ENCODE measurements at places on chromosomes 2 and 18.

- DNase-seq: peak; percentile 75
Measured at GRCh38 chr2:220277445-220277975, 650.1 kb downstream of the SLC4A3 start.

DNA sequence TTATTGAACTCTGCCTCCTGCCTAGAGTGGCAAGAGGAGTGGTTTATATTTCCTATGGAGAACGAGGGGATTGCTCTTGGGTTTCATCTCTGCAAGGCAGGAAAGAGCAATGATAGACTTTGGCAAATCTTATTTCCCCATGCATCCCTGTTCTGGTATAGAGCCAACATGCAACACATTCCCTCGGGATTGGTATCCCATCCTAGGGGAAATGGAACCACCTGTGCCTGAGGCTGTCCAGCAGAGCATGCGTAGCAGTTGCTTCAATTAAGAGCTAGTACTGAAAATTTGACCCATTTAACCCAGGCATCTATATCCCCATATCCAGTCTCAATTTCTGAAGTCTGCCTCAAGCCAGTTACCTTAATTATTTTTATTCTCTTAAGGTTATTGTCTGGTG, 205.3 kb downstream of the KCNS3 start:
- no peak for DNase-seq

DNA sequence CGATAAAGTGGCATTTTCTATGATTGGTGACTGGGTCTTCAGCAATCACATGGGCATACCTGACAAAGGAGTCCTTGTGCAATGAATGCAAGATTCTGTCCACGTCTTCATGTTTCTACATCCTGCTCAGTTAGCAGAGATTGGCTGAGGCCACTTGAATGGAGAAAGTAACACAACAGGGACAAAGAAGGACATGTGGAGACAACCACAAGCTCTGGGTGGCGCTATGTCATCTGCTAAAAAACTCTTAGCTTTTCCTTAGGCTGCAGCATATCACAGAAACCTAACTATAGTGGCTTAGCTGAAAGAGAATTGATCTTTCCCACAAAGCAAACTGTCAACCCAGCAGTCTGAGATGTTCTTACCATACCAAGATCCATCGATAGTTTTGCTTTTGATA, 1109.7 kb downstream of the SOCS6 start:
- no peak for DNase-seq

DNA sequence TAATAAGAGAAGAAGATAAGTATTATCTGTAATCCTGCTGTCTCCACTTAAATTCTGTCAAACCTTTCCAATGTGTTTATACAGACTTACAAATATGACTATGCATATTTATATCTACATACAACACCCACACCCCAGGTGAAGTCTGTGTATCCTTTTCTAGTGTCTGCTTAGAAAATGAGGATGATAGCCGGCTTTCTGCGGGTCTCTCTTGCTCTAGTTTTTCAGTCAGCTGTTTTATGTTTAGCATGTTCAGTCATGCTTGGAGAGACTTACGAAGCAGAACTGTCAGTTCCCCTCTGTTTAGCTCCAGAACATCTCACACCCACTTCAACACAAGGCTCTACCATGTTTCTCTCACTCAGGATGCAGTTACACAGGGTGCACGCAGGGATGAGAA, 137.3 kb upstream of the NFATC1 start:
- DNase-seq: no peak

DNA sequence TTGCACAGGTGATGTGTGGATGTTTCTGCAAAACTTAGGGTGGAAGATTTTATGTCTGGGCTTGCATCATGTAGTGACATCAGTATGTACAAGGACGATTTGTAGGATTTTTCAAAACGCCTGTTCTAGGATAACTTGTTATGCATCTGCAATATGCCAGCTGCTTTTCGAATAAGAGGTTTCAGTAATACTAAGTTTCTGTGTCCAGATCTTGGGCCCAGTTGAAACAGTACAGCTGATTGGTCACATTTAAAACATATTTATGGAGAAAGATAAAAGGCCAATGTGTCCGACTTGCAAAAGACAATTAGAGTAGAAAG, 1.2 kb downstream of the PTPN4 start:
- peak; percentile 24 for DNase-seq

GRCh38 chr2:1635823-1636222, 108.5 kb downstream of the PXDN start:
- no peak for DNase-seq

- DNase-seq: peak; percentile 36
Measured at GRCh38 chr2:86453836-86454235, 12.7 kb downstream of the KDM3A start.

DNA sequence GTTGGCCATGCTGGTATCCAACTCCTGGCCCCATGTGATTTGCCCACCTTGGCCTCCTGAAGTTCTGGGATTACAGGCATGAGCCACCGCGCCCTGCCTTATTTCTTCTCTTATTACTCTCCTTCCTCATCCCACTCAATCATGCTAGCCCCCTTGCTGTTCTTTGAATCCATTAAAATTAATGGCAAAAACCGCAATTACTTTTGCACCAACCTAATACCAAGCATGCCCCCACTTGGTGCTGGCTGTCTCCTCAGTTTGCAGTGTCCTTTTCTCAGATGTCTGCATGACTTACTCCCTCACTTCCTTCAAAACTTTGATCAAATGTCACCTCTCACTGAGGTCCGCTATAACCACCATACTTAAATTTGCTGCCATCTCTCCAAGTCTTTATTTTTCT, 34.6 kb downstream of the DYTN start:
- DNase-seq: no peak

DNA sequence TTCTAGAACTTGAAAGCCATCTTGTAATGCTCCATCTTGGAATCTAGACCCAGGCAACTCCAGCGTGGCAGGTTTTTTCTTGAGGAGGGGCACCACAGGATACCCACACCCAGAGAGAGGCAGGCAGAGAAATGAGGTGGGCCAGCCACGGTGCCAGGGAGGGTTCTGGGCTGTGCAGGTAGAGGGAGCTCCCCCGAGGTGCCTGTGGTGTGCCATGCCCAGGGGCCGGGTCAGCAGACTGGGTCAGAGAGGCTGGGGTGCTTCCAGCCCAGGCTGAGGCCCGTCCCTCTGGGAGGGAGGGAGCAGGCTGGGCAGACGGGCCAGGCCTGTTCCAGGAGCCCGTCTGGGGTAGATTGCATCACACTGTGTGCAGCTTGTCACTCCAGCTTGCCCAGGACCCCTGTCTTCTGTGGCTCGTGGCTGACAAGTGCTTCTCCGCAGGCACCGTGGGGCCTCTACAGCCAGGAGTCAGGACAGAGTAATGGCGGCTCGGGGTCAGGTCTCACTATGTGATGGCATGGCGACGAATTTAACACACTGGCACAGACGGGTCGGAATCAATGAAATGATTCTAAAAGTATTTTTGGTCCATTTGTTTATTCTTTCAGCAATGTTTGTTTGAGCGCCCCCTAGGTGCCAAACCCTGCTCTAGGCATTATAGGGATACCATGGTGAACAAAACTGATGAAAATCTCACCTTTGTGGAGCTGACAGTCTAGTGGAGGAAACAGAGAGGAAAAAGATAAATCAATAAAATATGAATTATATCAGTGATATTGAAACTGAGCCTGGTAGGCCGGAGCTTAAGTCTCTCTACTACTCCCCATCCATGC, 144.0 kb downstream of the ACOXL start:
- DNase-seq: no peak

DNA sequence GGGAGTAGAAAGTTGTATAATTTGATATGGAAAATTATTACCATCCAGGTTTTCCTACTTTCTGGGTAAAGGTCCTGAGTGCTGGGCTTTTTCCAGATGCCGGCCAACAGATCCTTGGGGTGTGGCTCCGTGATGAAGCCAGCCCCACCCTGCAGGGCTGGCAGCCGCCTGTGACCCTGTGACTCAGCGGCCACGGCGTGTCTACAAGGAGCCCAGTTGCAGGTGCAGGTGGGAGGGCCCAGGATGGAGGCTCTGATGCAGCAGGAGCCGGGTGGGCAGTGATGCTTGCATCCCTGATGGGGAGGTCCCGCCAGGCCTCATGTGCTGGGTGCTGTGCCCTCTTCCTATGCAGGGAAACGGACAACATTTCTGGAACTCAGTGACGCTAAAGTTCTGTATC, 96.0 kb upstream of the ALKAL2 start:
- DNase-seq: no peak

- DNase-seq: no peak
Measured at GRCh38 chr18:39802648-39803229, 2152.3 kb upstream of the PIK3C3 start.

GRCh38 chr2:105934467-105934866, 189.8 kb downstream of the NCK2 start:
- DNase-seq: no peak

DNA sequence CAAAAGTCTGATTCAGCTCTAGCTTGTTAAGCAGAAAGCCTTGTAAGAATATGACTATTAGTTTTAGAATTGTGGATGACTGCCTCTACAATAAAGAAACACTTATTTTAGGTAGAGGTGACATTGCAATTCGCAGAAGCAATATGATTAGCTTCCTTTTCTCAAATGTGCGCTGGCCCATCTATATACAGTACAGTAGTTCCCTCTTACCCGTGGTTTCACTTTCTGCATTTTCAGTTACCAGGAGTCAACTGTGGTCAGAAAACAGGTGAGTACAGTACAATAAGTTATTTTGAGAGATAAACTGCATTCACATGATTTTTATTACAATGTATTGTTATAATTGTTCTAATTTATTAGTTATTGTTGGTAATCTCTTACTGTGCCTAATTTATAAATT, 405.1 kb downstream of the GPD2 start:
- no peak for DNase-seq

- no peak for DNase-seq
Measured at GRCh38 chr2:118176601-118177000, 88.3 kb downstream of the INSIG2 start.

- peak; percentile 78 for DNase-seq
Measured at GRCh38 chr2:151999053-151999452, 99.8 kb downstream of the CACNB4 start.

GRCh38 chr2:46964835-46965560, 49.4 kb upstream of the MCFD2 start:
- DNase-seq: peak; percentile 43

DNA sequence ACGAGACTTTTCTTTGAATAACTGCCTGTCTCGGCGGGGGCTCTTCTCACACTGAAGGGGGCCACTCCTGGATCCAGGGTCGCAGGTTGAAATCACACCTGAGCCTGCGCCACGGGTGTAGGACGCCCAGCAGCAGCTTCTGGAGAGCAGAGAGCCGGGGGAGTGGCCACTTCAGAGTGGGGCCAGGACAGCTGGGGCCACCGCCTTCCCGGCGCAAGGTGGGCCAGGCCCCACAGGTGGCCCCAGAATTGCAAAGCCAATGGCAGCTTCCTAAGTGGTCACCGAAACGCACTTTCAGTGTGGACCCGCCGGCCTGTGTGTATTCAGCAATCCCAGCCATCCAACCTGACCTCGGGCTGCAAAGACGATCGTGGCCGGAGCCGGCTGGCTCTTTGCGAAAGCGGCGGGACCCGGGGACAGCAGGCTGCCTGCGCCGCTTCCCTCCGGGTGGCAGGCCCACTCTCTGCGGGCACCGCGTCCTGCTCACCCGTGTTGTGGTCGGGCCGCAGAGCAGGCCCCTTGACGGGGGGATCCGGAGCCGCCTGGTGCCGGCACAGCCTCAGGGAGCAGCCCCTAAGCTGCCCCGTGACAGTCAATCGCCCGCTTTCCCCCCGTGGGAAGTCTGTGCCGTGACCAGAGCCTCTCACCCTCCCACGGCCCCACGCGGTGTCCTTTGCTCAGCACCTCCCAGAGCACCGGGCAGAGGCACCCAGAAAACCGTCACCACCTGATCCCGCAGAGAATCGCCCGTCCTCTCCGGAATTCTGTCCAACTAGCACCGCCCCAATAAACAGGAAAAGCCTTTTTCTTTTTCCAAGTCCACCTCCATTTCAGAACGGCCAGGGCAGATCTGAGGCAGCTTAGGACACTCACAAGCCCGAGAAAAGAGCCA, 144.7 kb downstream of the ZNF516 start:
- no peak for DNase-seq

- DNase-seq: no peak
Measured at GRCh38 chr2:181461056-181461997, 4.1 kb downstream of the ITGA4 start.

GRCh38 chr2:68032702-68033101, 30.1 kb downstream of the C1D start:
- no peak for DNase-seq

- no peak for DNase-seq
Measured at GRCh38 chr2:2233171-2233826, 97.8 kb downstream of the MYT1L start.

DNA sequence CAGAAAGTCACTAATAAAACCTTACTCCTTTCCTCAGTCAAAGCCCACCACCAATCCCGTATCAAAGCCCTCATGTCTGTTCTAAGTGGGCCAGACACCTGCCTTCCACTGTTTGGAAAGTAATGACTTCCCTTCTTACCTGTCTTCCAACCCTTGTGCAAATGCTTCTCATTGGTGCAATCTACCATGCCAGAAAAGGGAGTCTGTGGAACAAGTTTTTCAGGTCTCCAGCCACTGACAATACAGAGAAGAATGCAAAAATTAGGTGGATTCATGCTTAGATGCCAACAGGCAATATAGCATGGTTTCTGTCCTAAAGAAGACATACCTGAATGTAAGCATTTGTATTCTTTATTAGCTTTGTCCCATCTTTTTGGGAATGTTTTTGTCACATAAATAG, 1140.6 kb upstream of the LRRTM1 start:
- DNase-seq: no peak

GRCh38 chr2:166180951-166181812, 53.4 kb upstream of the SCN1A start:
- DNase-seq: peak; percentile 64

DNA sequence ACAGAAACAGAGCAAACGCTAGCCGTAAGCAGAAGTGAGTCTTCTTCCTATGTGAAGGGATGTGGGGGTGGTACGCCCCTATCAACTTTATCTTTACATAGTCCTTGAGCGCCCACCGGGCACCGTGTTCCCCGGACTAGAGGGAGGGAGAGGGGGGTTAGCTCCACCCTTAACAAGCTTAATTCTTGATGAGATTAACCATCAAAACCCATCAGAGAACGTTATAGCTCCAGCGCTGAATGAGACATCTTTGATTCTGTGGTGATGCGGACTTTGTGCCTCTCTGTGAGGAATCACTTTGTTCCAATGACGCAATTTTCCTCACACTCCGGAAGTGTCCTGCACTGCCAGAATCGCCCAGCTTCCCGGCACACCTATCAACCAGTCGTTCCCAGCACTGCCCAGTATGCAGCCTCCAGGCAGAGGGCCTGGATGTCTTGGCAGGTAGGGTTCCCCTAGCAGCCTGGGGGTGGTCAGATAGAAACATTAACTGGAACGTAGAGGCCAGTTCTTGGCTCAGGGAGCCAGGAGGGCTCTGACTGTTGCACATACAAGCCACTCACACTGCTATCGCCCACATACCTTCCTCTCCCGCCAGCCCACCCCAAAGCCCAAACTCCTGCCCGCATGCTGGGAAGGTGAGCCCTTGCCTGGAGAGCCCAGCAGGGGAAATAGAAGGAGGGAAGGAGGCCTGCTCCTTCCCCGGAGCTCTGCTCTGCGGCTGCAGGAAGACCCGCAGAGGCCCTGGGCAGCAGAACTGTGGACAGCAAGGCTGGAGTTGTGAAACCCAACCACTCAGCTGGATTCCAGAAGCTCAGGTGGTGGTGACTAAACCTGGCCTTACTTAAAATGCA, 1.9 kb upstream of the ODC1 start:
- no peak for DNase-seq
